ENCODE measurements at places on chromosomes 13 and 19.

DNA sequence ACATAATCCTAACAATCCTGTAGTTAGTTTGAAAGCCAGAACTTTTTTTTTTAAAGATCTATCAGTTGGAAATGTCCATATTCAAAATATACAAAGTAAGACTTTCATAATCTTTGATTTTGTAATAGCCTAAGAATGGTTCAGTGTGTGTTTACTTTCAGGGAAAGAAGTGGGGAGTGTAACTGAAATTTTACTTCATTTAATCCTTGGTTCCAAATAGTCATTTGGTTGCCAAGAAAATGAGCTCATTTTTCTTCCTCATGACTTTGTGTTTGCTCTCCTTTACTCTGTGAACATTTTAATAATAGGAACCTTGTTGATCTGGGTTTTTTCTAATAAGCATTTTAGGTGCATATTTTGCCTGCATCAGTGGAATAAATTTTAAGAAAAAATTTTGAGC, 278.8 kb downstream of the SLITRK6 start:
- peak; percentile 10 for DNase-seq

DNA sequence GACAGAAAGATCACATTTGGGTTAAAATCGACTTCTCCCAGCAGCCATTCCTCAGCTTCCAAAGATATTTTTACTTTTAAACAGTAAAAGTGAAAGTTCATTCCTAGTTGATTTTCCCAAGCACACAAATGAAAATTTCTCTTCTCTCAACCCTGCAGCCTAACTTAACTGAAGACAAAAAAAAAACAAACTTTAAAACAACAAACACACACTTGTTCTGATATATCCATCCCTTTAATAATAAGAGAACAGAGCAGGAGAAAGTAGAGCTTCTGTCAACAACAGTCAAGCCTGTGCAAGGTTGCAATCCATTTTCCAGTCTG, 72.9 kb downstream of the STK24 start:
- no peak for DNase-seq

GRCh38 chr19:13053761-13054625, 48.7 kb downstream of the LYL1 start:
- peak; percentile 84 for DNase-seq

DNA sequence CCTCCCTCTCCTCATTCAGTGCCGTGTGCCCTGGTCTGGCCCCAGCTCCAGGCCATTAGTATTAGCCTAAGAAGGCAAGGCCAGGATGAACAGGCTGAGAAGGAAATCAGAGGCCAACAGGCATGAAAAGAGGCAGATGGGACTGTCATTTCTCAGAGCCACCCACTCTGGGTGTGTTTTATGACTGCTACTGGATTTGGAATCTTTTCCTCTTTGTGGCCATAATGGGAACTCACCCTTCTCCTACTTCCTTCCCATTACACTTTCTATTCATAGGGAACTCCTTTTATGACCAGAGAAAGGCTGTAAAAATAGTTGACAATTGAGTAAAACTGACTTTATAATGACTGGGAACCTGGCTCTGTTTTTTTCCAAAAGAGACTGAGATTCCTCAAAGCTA, 17.7 kb downstream of the CEACAM8 start:
- no peak for DNase-seq

DNA sequence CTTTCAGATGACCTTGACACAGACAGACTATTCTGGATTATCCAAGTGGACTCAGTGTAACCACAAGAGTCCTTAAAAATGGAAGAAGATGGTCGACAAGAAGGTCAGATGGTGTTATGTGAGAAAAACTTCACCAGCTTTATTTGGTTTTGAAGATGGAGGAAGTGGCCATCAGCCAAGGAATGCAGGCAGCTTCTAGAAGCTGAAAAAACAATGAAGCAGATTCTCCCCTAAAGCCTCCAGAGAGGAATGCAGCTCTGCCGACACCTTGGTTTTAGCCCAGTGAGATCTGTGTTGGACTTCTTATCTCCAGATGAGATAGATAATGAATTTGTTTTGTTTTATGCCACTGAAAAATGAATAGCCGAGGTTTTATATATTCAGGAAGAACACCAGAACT, 501.5 kb downstream of the DCT start:
- DNase-seq: no peak

GRCh38 chr13:113187263-113187669, 21.2 kb downstream of the PCID2 start:
- peak; percentile 81 for DNase-seq

GRCh38 chr13:98577836-98578285, 954 bp upstream of the STK24 start:
- DNase-seq: no peak

GRCh38 chr13:20546556-20546955, 20.4 kb upstream of the IFT88 start:
- no peak for DNase-seq

GRCh38 chr19:13022859-13023636, 27.8 kb downstream of the NFIX start:
- DNase-seq: peak; percentile 97

DNA sequence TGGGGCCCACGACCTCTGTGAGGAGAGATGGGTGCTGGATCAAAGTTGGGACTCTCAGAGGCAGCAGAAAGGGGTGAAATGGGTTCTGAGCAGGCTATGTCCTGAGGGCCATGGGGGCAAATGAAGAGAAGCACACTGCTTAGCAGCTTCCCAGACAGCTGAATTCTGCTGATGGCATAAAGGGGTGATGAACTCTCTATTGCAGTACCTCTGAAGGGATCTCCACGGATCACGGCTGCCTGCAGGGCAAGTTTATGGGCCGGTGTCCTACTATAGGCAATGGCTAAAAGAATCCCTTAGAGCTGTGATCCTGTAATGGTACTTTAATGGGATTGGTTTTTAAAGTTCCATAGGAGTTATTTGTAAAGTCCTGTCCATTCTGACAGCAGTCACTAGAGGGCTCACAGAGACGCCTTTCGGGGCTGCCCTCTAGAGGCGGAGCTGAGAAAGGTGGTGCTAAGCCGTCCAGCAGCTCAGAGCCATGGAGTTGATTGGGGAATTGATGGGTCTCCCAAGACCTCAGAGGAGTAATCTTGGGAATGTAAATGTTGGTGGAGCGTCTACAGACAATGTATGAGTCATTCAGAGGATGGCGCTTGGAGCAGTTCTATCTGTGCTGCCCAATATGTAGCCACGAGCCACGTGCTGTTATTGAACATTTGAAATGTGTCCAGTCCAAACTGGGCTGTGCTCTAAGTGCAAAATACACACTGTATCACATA, 287.3 kb downstream of the COG6 start:
- peak; percentile 61 for DNase-seq

- DNase-seq: no peak
Measured at GRCh38 chr13:44626176-44626575, 50.0 kb upstream of the TSC22D1 start.

DNA sequence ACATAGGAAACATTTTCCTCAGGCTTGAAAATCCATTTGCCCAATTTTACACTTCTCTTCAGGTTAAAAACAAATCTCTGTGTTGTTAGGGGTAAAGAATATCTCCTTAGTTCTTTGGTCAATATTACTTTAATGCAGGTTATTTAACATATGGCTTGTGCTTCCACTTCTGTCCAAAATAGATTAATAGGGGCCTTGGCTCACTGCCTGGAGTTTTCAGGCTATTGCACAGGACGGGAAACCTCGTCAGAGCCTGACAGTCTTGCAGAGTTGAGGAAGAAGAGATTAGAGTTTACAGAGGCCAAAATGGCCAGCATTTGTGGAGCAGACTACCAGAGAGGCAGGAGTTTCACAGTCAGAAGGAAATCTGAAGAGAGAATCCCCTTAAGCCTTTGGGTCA, 863.9 kb upstream of the GPC6 start:
- no peak for DNase-seq

DNA sequence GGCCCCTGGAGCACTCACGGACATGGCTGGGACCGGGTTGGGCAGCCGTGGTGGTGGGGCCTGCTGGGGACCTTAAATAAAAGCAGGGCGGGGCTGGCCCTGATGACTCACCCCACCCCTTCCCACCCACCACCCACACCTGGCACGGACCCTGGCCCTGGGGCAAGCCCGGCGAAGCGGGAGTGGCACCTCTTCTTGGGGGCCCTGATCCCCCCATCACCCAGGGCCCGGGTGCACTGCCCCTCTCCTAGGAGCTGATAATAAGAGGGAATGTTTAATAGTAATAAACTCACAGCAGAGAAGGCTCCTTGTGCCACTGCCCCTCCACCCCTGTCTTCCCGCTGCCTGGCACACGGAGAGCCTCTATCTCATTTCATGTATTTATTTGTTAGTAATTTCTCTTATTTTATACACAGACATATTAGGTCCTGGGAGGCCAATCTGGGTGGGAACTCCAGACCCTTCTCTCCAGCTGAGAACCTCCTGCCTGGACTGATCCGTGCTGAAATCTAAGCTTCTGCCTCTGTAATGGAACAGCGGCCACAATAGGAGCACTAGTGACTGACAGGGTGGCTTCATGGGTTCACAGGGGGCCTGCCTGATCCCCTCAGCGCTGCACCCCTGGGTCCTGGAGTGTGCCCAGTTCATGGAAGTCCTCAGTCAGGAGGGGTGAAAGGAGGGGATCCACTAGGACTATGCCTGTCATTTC, at the start of gene LGALS7:
TSS of gene LGALS7 (minus strand) at position 49 of the 709 bp plus-strand sequence. CDS start at position 24, 25 bp downstream.
- DNase-seq: no peak

GRCh38 chr13:24742294-24742693, 21.7 kb upstream of the RNF17 start:
- DNase-seq: no peak

GRCh38 chr13:34241332-34241731, 423.4 kb downstream of the RFC3 start:
- no peak for DNase-seq

DNA sequence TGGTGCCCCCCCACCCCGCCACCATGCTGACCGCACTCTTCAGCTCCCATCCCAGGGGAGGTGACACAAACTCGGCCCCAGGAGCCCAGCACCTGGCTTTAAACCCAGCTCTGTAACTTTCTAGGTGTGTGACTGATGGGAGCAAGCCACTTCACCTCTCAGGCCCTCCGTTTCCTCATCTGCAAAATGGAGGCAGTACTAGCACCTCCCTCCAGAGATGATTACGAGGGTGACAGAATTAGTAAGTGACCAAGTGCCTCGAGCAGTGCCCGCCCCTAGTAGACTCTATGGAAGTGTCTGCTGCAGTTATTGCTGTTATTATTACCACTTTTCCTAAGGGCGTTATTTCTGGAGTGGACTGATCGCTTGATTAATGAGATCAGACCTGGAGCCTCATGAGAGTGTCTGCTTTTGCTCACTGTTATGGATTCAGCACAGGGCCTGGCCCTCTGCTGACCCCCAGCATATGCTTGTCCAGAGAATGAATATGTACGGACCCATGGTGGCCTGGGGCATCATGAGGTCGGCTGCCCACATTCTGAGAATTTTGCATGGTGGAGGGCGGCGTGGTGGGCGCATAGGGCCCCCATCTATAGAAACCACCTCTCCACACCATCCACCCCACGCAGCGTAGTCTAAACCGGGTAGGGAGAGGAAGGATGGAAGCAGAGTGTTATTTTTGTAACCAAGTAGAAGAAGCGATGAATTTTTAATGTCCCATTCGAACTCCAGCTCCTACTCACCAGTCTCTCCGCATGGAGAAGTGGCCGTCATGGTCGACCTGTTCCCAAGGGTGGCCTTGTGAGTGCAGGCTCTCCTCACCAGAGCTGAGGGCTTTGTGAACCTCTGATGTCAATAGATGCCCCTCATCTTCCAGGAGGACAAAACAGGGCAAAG, 48.2 kb downstream of the CAPN12 start:
- no peak for DNase-seq

GRCh38 chr19:43480574-43480973, 15.2 kb upstream of the LYPD3 start:
- no peak for DNase-seq

DNA sequence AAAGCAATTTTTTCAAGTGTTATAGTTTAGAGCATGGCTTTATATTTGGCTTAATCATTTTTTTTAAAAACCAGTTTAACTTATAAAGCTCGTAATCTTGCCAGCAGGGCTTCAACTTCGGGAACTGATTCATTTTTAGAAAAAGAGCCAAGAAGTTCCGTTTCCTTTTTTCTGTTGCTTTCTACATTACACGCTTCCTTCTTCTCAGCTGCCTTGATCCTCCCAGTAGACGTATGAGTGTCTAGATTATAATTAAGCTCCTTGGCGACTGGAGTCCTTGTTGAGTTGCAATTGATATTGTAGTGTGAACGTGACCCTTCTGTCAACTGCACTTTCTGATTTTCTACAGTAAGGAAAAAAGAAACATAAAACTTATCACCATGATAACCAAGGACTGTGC, 497.2 kb downstream of the DIAPH3 start:
- DNase-seq: peak; percentile 62

- no peak for DNase-seq
Measured at GRCh38 chr13:46320821-46321220, 66.2 kb downstream of the RUBCNL start.

DNA sequence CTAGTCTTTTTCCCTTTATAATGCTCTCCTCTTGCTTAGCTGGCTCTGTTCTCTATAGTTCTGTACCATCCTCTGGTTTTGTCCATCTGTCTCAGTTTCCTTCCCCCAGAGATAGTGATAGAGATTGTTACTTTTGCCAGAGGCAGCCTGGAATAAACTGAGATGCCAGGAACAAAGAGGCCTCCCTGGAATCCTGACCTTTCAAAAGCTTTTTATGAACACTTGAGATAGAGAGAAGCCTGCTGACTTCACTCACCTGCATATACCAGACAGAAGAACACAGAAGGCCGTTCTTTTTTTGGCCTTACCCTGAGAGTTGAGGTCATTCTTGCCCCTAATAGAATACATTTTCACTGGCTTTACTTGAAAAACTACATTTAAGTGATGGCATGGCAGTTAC, 150.2 kb downstream of the LHFPL6 start:
- peak; percentile 14 for DNase-seq

GRCh38 chr13:56166864-56167263, 973.9 kb upstream of the PRR20A start:
- DNase-seq: no peak

DNA sequence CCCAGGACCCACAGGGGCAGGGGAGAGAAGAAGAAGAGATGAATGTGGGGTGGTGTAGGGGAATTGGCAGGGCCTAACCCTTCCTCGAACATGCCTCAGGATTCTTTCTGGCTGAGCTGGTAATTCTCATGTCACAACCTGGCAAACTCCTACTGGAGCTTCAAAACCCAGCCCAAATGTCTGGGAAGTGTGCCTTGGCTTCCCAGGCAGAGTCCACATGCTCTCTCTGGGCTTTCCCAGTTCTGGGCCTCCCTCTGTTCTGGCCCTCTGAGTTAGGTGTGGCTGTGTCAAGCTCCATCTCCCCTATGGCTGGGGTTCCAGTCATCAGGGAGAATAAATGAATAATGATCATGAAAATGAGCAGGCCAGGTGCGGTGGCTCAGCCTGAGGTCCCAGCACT, 11.2 kb upstream of the TMEM161A start:
- no peak for DNase-seq

- peak; percentile 90 for DNase-seq
Measured at GRCh38 chr13:45280751-45281634, 60.0 kb downstream of the TPT1 start.

GRCh38 chr13:98299235-98299965, 122.3 kb upstream of the RNF113B start:
- no peak for DNase-seq

DNA sequence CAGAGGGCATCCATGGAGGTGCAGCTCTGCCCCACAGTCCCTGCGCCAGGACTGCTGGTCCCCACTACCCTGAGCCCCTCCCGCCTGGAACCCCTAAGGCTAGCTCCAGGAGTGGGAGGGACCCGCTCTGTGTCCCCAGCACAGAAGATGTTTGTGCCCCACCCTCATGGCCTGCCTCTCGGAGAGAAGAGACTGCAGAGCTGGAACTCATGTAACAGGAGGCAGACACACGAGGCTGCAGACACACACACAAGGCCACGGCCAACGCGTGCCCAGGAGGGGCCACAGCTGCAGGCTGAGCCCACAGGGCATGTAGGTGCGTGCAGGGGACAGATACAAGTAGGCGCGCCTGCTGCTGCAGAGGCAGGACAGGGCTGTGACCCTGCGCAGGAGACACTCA, 10.4 kb upstream of the TMEM86B start:
- no peak for DNase-seq
